Sigmoid colon (tissue), 7 donors: ENCODE measurements at places on chromosomes 11 and 22. TPM values are rescaled to one million over a fixed set of nuclear protein-coding genes. Genes with fewer than 3 reads are reported as not detected.

Gene WNT11
- 8.9 TPM for total RNA-seq

Gene SHISAL1
- total RNA-seq, result 24.3 TPM

Gene TBCEL
- 36.0 TPM for total RNA-seq

GRCh38 chr11:69968396-69969347 lies 109.4 kb upstream of the ANO1 start:
- H3K4me1 ChIP-seq, result peaks cover 7% of the 10 kb centered on the region
- peaks cover 4% of the 10 kb centered on the region for H3K27me3 ChIP-seq
- no peak overlapping the region for H3K4me3 ChIP-seq
- no peak overlapping the region for H3K27ac ChIP-seq
- no peaks in the 10 kb centered on the region for H3K36me3 ChIP-seq
- DNase-seq, result no peak

DNA sequence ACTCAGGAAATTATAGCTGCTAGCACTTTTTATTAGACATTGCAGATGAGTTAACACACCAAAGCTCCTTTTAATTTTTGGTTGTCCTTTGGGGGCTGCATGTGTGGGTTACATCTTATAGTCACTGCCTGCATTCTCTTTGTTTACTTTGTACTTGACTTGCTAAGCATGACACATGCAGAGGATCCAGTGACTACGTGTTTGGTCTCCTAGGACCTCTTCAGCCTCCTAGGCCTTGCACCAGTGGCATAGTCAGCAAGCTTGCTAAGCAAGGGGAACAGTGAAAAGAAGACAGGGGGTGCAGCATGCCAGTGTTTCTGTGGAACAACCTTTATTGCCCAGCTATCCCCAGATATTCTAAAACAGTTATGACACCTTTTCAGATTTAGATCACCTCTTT lies 108.2 kb downstream of the PAX6 start:
- H3K4me1 ChIP-seq, result no peaks in the 10 kb centered on the region
- no peaks in the 10 kb centered on the region for H3K27me3 ChIP-seq
- H3K27ac ChIP-seq, result no peak overlapping the region
- DNase-seq, result no peak
- no peaks in the 10 kb centered on the region for H3K36me3 ChIP-seq
- no peak overlapping the region for H3K4me3 ChIP-seq

DNA sequence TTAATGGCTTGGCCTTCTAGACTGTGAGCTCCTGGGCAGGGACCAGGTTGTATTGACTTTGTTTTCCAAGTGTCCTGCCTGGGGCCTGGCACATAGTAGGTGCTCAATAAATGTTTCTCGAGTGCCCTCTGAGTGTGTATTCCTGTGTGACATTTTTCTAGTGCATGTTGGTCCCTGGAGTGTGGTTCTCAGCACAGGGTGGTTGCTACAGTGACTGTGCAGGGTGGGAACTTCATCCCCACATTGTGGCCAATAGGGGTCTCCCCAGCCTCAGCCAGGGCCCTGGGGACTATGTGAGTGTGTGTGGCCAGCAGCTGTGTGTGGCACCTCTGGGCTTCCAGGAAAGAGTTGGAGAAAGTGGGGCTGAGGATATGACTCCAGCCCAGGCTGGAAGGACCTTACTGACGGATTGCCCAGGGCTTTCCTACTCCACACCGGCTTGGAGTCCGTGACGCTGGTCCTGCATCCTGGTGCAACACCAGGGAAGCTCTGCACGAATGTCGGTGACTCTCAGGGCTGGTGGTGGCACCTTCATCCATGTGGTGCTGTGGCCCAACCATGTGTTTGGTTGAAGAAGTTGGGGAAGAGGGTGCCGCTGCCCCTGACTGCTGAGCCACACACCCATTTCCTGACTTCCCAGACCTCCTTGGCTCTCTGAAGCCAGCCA lies 9.0 kb upstream of the MARK2 start:
- no peaks in the 10 kb centered on the region for H3K4me1 ChIP-seq
- H3K4me3 ChIP-seq, result no peak overlapping the region
- H3K36me3 ChIP-seq, result peaks cover 23% of the 10 kb centered on the region
- H3K27me3 ChIP-seq, result no peaks in the 10 kb centered on the region
- no peak overlapping the region for H3K27ac ChIP-seq

DNA sequence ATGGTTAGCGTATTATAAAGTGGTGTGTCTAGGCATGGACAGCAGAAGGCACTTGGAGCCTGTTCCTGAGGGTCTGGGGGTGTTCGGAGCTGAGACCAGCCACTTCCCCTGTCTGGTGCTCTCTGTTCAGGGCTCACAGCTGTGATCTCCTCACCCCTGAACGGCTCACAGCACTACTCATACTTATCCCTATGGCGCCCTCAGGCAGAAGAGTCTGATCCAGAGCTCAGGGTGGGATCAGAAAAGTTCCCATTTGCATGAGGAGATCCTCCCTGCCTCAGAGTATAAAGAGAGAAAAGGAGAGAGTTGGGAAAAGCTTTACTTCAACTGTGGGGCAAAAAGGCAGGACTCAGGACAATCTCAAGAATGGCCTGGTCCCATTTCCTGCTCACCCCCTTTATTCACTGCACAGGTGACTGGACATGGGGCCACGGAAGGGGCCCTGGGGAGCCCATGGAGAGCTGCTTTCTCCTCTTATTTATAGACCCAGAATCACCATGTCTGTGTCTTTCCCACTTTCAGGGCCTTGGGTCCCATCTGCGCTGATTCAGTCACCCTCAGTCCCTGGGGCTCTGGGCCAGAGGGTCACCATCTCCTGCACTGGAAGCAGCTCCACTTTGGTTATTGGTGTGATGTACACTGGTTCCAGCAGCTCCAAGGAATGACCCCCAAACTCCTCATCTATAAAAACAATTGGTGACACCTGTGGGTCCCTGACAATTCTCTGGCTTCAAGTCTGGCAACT lies 97.0 kb upstream of the TOP3B start:
- H3K4me3 ChIP-seq, result no peak overlapping the region
- no peaks in the 10 kb centered on the region for H3K4me1 ChIP-seq
- no peak overlapping the region for H3K27ac ChIP-seq
- DNase-seq, result no peak
- H3K27me3 ChIP-seq, result no peaks in the 10 kb centered on the region

- H3K27me3 ChIP-seq, result no peaks in the 10 kb centered on the region
- H3K36me3 ChIP-seq, result no peaks in the 10 kb centered on the region
Measured at GRCh38 chr11:126545057-126545555, 189.6 kb downstream of the ST3GAL4 start.

- H3K4me1 ChIP-seq, result peaks cover 30% of the 10 kb centered on the region
- no peak for DNase-seq
- H3K27me3 ChIP-seq, result no peaks in the 10 kb centered on the region
- H3K27ac ChIP-seq, result no peak overlapping the region
- no peaks in the 10 kb centered on the region for H3K36me3 ChIP-seq
- H3K4me3 ChIP-seq, result no peak overlapping the region
Measured at GRCh38 chr11:78041843-78042440, 18.9 kb upstream of the KCTD14 start.
